GF-D8 (cell line): ENCODE measurements at places on chromosomes 1 and 21.

DNA sequence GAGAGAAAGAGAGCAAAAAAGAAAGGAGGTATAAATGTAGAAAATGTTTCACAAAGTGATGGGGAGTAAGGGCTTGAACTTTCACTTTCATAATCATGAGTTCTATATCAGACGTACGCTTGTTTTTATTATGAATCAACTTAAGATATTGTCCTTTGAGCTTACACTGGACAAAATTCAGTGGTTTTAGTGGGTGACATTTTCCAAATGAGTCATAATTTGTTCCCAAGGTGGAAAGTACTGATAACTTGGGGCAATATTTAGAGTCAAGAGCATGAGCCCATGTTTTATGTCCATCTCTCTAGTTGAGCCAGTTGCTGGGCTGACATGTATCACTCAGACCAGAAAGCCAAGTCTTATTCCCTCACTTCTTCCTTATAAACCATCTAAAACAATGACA, 161.6 kb downstream of the CHRM3 start:
- no peak for DNase-seq

- DNase-seq, result no peak
These were observed 67.0 kb upstream of the DYNLT5 start for GRCh38 chr1:66685265-66685664.

- DNase-seq, result no peak
These were observed 181.3 kb upstream of the SPAG17 start for GRCh38 chr1:118366286-118366685.

DNA sequence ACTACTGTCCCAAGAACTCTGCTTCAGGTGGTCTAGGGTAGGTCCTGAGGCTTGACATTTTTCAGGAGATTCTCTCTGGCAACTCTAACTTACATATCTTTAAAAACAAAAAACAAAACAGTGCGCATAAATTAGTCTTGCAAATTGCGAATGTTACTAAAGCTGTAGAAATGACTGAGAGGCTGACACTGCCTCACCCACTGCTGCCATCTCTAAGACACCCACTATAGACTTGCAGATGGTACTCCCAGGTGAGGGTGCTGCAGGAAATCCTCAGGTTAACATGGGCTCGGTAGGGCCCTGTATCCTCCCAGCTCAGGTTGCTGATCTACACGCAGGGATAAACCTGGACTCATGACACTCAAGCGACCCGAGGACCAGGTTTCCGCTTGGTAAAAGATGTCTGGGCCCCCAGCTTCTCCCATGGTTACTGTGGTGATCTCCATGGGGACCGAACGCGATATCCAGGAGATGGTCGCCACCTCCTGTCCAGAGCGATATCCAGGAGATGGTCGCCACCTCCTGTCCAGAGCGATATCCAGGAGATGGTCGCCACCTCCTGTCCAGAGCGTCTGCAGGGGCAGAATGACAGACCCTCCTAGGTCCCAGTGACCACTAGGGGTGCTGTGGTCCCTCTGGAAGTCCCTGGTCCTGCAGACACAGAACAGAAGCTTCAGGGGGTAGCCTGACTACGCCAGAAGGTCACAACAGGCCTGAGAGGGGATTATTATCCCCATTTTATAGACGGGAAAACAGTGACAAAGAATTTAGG, 16.2 kb upstream of the LY9 start:
- no peak for DNase-seq

DNA sequence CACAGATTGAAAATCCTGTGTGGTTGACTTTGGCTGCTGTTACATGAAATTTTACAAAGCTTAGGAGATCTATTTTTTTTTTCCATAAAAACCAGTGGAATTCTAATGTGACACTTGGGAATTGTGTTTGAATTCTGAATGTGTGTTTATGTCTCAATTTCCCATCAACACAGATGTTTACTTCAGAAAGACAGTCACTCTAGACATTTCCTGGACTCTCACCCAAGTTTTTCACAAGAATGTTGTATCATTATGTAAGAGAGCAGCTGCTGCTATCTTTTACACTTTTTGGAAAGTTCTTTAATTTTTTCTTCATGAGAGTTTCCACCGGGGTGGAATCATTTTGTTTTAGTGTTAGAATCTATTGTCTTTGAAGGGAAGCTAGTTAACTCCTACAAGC, 210.1 kb downstream of the GIPC2 start:
- no peak for DNase-seq

DNA sequence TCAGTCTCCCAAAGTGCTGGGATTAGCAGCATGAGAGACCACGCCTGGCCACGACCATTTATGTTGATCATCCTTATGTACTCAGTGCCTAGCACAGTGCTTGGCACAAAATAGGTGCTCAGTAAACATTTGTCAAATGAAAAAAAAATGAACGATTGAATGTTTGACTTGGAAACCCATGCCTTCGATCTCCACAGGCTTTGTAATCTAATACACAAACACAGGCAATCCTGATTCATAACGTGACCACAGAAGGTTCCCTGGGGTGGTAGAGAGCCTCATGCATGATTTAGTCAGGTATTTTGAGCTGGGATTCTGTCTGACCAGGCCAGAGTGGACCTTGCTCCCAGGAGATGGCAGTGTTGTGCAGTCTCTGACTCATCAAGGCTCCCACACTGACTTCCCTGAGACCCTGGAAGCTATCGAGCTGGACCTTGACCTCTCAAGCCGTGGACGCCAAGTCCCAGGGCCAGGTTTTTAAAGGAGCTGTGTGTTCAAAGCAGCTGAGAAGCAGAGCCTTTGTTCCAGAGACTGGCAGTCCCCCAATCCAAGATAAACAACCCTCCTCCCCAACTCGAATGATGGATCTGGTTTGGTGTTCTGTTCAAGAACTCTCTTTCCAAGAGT, 81.1 kb downstream of the PGM1 start:
- DNase-seq, result no peak

GRCh38 chr1:190479516-190479915, 1.9 kb upstream of the BRINP3 start:
- DNase-seq, result no peak

GRCh38 chr1:158053276-158053675, 59.8 kb downstream of the KIRREL1 start:
- DNase-seq, result no peak

DNA sequence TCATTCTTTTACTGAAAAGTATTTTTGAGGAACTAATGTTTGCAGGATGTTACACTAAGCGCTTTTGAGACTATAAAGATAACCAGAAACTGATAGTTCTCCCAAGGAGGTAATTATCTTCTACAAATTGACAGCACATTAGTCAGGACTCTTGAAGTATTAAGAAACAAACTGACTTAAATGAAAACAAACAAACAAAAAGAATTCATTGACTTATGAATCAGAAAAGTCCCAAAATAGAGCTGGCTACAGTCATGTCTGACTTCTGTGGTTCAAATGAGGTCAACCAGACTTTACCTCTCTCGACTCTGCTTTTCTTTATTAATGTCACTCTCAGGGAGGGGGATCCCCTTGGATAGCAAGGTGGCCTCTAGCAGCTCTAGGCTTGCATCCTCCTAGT, 296.8 kb downstream of the TPR start:
- DNase-seq, result no peak

DNA sequence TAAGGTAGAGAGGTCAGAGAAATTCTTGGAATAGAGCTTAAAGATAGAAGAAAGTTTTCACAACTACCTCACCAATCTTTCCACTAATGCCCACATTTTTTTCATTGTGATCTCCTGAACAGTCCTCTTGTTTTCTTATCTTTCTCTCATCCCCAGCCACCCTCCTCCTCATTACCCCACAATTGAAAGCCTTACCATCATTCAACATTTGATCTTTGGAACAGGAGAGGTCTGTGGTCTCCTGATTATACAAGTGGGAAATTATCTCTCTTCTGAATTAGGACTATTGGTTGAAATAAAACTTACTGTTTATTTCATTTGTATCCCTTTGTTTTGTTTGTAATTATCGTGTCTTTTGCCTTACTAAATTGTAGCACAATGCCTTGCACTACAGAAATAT, 29.6 kb downstream of the DNAH14 start:
- DNase-seq, result no peak

DNA sequence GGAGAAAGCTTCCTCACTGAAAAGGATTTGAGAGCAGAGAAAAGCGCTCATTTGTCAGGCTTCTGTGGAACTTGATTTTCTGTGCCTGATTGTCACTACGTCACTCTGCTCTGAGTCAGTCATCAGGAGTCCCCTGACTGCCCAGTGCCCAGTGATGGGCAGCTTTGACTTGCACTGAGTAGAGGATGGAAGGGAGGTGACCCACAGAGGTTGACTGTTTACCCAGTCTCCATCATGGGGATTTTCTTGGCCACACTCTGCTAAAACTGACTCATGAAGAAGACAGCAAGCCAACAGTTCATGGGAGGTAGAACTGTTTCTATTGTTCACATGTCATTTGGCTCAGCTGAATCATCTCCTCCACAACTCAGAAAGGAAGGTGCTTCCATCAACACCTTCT, 82.1 kb upstream of the DUSP10 start:
- no peak for DNase-seq

DNA sequence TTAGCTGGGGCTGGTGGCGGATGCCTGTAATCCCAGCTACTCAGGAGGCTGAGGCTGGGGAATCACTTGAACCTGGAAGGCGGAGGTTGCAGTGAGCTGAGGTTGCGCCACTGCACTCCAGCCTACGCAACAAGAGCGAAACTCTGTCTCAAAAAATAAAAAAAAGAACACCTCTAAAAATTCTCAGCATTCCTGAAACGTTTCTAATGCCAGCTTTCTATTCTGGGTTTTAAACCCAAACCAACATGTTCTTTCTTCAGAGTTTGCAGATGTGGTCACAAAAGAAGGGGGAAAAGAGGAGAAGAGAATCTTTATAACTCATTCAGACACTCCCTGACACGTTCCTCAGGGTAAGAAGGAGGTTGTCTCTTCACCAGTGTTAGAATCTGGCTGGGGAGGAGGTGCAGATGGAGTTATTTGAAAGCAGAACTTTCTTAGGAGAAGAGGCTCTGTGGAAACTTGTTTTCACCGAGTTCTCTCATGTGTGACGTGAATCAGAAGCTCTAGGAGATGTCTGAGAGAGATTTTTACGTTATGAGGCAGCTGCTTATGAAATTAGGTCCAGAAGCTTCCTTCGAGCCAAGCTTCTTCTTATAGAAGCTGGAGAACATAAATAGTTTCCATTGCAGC, 17.8 kb upstream of the CNR2 start:
- DNase-seq, result peak; percentile 43

GRCh38 chr1:181013144-181013543, 9.5 kb downstream of the STX6 start:
- DNase-seq, result peak; percentile 48

DNA sequence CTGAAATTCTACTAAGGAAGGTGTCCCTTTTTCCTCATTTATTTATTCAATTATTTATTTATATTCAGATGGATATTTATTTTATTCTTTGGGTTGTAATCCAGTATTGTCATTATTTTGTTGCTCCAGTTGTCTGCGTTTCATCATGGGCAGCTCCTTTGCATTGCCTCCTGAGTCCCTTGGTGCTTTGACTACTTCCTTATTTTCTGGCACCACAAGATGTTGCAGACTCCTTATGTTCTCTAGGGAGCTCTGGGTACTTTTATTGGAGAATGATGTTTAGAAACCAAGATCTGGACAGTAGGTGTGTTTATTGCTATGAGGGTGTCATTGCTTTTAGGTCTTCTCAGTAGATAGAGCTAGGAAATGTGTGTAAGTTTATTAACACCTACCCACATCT, 59.9 kb upstream of the ERRFI1 start:
- DNase-seq, result peak; percentile 18

- no peak for DNase-seq
These were observed 32.3 kb downstream of the CD58 start for GRCh38 chr1:116538544-116538943.

DNA sequence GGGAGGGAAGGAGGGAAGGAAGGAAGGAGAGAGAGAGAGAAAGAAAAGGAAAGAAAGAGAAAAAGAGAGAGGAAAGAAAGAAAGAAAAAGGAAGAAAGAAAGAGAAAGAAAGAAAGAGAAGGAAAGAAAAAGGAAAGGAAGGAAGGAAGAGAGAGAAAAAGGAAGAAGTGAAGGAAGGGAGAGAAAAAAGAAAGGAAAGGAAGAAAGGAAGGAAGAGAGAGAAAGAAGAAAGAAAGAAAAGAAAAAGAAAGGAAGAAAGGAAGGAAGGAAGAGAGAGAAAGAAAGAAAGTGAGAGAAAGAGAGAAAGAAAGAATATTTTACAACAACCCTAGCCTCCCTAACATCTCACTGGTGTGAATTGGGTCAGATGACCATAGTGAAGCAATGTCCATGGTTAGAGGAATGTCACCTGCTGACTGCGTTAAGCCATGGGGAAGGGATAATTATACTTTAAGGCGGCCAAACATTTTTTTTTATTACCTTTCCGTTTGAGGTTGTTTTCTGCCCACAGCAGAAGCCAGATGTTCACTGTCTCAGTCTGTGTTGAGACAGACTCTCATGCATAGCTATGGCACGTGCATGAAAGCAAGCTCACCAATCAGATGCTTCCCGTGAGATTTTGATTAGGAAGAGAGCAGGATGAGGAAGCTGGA, 76.4 kb downstream of the SNRPE start:
- peak; percentile 82 for DNase-seq

GRCh38 chr1:72034827-72035226, 247.5 kb downstream of the NEGR1 start:
- DNase-seq, result no peak

GRCh38 chr21:38067086-38067739, 151.0 kb upstream of the KCNJ6 start:
- no peak for DNase-seq
